ENCODE measurements at places on chromosomes 1 and 21. TPM values are rescaled to one million over a fixed set of nuclear protein-coding genes. Genes with fewer than 3 reads are reported as not detected.

GOLT1A gene
- 9.7 TPM for total RNA-seq

ZBED6 gene
- 37.4 TPM for total RNA-seq

GRCh38 chr1:245717611-245718010 lies 562.8 kb downstream of the KIF26B start:
- no peak for DNase-seq

DNA sequence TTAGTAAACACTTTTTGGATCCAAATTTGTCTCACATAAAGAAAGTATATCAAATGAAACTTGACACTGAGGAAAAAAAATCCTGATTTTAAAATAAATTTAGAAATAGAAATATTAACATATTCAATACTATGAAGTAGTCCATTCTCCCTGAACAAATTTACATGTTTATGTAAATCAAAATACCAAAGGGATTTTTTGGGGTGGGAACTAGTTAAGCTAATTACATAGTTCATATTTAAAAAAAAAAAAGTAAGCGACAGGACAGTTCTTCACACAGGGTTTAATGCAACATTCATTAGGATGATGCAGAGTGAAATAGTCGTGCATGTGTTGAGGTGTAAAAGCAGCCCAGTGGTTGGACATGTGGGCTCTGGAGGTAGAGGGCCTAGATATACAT lies 433.5 kb upstream of the B3GALT2 start:
- no peak for DNase-seq

- peak; percentile 85 for DNase-seq
These were observed at the start of gene PLPP3 for GRCh38 chr1:56578963-56579875. PLPP3 (minus strand) TSS chr1:56579563; CDS start chr1:56579016, 547 bp downstream.

DNA sequence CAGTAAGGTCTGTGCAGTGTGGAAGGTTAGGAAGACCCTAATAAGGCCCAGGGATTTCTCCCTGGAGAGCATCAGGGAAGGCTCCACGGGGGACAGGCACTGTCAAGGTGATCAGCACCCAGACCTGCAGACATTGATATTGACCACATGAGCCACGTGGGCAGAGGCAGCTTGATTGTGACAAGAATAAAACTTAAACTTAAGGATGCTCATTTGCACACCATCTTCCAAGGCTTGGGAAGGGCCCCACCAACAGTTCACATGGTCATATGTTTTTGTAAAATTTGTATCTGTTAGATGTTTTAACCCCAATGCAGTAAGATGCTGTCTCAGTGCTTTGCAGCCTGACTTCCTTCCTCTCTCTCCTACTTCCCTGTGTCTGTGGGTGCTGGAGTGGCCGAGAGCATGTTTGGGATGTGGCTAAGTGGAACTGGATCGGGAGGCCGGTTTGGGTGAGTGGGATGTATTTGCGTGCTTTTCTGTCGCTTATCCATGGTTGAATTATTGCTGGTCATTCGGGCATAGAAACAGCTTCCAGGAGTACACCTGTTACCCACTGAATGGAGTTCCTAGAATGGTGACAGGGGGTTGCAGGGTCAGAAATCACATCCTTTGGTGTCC lies 49.8 kb upstream of the OLIG2 start:
- DNase-seq, result no peak

DNA sequence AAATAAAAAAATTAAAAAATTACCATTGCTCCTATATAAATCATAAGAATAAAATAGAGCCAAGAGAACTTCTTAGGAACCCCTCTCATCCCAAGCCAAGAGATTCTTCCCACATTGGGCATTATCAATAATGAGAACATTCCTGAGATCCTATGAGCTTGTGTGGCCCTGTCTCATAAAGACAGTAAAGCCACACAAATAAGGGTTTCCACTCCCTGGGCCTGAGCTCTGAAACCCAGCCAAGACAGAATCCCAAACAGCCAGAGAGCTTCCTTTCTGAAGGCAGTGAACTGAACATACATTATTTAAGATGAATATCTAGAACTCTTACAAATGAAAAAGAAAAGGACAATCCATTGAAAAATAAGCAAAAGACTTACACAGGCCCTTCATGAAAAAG lies 68.3 kb downstream of the SLC45A1 start:
- no peak for DNase-seq

DNA sequence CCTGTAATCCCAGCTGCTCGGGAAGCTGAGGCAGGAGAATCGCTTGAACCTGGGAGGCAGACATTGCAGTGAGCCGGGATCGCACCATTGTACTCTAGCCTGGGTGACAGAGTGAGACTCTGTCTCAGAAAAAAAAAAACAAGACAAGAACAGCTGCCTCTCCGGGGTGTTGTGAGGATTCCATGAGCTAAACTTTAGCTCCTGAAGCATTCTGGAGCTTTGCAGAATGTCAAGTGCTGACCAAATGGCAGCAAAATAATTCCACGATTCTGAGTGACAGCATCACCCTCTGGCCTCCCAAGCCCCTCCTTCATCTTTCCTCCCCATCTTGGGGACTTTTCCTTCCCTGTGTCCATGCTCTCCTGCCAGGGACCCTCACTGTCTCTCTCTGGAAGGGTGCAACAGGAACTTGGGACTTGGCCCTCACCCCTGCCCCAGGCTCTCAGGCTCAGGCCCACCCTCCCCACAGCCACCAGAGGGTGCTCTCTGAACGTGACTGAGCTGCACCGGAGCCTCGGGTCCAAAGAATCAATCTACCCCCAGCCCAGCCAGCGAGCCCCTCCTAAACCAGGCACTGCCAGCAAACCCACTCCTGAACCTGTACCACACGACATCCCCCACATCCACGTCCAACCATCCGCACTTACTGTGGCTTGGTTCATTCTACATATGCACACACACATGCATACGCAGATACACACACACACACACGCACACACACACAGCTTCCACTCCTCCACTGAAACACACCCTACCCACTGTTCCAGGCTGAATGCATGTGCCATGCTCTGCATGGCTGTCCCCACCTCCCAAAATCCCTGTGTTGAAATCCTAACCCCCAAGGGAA lies 45.7 kb downstream of the ACOT7 start:
- DNase-seq, result no peak

DNA sequence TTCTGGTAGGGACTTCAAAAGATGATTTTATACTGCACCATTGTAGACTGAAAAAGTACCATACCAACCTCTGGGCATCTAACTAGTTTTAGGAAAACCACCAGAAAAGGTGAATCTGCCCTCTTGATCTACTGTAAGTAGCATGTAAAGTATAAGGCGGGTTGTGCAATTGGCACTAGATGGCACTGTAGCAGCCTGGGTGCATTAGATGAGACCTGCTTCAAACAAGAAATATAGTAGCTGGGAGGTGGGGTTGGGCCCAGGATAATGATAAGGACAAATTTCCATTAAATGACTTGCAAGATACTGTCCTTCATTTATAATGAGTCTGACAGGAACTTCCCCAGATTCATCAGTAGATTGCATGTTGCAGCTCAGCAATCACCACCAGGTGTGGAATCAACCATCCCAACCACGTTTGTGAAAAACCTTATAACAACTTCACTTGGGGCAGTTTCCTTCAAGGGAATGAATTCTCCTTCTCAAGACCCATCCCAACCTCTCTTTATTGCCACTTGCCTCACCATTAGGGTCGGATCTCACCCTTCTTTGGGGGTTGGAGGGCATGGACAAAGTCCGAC lies 37.3 kb upstream of the IL10 start:
- DNase-seq, result no peak

ANKRD13C gene
- 24.6 TPM for total RNA-seq

GRCh38 chr1:76121850-76122249 lies 47.3 kb downstream of the ST6GALNAC3 start:
- no peak for DNase-seq

DNA sequence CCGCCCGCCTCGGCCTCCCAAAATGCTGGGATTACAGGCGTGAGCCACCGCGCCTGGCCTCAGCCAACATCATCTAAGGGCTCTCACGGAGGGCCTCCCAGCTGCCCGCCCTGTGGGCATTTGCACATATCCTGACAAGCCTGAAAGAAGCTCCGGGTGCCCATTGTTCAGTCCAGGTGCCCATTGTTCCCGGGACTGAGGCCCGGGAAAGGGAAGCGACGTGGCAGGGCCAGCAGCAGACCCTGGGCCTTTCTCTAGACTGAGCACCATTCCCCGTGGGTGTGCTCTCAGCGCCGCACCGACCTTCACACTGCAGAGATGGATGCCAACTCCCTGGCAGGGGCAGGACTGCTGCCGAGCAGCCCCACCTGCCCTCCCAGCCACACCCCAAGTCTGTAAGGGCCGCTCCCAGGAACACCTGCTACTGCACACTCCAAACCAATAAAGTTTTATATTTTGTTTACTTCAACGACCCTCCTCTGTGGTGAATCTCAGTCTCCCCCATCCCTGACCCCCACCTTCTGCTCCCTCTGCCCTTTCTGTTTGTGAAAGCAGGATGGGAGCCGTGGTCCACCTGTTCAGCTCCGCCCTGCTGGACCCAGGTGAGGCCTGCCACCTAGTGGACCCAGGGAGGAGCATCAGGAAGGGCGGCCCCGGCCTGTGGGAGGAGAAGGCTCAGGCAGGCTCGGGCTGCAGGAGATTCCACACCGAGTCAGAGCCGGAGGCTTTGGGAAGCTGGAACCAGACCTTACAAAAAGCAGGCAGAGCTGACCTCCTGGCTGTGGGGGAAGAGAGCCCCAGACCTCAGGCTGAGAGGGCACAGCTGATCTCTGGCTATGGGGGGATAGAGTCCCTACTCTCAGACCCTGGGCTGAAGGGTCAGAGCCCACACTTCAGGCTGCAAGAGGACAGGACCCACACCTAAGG lies 1.1 kb upstream of the TMEM82 start:
- DNase-seq, result peak; percentile 83

ASAP3 gene
- total RNA-seq, result 65.7 TPM

RGS13 gene
- not detected for total RNA-seq

- no peak for DNase-seq
These were observed 101.4 kb upstream of the C1orf174 start for GRCh38 chr1:4001461-4001860.

DMRTA2 gene
- total RNA-seq, result 0.29 TPM

Data from type B pancreatic cell (in vitro differentiated cells).